ENCODE measurements at places on chromosomes 5 and 9.

- no peak for DNase-seq
These were observed 41.9 kb downstream of the NCS1 start for GRCh38 chr9:130213911-130214761.

DNA sequence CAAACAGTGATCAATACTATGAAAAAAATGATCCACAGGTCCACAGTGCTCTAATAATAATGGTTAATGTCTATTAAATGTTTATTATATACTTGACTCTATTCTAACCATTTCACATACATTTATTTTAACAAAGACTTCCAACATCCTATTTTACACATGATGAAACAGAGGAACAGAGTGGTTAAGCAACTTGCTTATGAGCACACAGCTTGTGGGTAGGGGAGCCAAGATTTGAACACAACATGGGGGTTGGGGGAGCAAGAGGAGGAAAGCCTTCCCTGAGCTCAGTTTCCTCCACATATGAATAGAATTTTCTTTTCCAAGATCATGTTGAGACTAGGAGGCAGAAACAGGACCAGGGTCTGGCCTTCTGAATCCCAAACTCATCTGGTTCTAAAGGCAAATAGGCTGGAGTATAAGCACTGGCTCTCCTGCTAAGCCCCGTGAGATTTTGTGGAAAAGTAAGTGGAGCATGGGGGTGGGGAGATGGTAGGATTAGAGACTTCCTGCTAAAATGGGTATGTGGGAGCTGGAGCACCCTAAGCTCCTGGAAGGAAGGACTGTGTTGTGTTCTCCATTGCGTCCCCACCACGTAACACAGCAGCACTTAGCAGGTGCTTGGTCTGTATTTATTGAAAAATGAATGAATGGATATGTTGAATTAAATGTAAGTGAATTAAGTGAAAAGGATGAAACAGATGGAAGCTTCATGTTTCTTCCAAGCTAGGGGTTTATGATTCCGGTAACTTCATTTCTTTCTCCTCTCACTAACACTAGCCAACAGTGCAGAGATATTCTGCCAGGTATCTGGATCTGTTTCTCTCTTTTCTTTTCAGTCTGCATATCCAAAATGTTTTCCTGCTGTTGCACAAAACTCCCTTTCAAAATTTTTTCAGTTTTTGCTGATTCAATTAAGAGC is 26.9 kb upstream of the GALNT10 start:
- DNase-seq, result no peak

DNA sequence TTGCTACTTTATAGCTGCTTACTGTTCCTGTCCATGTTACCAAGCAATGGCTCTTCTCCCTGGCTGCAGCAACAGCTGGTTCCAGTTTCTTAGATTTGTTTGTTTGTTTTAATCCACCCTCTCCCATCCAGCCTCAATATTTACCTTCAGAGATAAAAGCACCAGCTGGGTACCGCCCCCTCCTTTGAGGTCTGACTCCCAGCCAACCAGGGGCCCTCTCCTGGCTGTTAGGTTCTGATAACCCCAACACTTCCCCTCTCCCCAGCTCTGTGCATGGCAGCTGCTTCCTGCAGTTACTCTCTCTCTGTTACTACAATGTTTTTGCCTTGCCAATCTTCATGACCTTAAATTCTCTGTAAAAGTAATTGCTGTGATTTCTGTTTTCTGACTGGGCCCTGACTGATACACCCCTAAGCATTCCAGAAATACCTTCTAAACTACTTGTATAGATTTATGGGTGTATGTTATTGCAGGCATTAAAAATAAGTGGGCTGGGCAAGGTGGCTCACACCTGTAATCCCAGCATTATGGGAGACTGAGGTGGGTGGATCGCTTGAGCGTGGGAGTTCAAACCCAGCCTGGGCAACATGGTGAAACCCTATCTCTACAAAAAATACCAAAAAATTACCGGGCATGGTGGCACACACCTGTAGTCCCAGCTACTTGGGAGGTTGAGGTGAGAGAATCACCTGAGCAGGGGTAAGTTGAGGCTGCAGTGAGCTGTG is 2.6 kb upstream of the GCNT1 start:
- peak; percentile 70 for DNase-seq

- no peak for DNase-seq
These were observed 57.9 kb downstream of the STX17 start for GRCh38 chr9:99964336-99964735.

GRCh38 chr5:105288946-105289345 is 1726.4 kb upstream of the NUDT12 start:
- no peak for DNase-seq

DNA sequence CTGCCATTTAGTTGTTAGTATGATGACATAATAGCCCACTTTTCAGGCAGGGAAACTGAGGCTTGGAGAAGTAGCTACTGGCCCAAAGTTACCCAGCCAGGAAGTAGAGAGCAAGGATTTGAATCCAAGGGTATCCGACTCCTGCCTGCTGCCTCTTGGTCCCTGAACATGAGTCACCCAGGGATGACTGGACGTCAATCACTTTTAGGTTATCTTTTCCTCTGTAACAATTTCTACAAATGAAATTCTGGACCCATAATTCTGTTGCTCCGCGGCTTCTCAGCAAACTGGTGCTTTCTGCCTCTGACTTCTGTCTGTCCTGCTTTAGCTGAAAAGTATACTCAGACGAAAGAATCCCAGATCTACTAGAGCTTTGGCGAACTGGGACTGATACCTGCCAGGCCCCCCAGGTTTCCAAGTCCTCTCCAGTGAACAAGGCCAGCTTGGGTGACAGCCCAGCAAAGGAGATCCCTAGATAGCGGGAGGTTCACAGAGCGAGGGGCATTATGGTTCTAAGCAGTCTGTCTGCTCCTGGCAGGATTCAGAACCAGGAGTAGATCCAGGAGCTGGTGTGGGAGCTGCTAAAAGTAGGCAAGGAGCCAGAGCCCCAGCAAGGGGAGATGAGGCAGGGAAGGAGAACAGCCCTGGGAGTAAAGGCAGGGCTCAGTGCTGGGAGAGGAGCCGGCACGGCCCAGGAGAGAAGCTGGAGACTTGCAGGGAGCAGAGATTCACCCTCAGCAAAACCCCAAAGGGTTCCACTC is 20.6 kb downstream of the OLFML2A start:
- DNase-seq, result no peak

- DNase-seq, result no peak
These were observed 16.0 kb downstream of the EPB41L4A start for GRCh38 chr5:112403069-112403468.

DNA sequence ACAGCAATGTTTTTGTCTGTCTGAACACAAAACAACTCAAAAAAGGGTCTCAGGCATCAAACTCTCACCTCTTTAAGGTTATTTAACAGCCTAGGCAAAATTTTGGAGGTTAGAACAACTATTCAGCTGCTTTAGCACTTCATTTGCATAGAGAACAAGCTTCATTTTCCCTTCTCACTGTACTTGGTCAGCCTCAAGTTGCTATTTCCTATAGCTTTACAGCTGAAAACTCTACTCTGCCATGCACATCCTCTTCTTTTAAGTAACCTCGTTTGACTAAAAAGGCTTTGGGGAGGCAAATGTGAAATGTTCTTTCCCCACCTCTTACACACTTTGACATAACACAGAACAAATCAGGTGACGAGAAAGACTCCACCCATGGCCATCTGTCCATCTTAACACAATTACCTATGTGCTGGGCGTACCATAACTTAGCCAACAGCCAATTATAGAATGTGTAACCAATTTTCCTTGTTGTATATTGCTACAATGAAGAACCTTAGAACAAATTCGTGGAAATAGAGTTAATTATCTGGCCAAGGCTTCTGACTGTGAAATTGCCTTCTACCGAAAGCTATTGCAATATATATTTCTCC is 195.7 kb downstream of the DCP2 start:
- DNase-seq, result no peak

- DNase-seq, result no peak
These were observed 45.6 kb upstream of the SLC25A51 start for GRCh38 chr9:37949576-37949975.

DNA sequence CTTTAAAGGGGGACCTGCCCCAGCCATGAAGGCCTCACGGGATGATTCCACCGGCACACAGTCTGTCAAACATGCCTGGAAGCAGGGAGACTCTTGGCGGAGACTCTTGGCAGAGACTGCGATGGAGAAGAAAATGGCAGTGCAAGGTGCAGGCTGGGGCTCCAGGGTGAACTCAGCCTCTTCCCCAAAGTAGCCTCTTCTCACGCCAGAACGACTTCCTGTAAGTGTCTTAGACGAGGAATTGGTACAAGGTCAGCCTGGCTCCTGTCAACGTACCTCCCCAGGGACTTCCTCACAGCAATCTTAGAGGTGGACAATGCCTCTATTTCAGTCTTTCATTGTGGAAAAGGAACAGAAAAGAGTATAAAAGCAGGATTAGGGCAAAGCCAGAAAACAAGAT is 109.3 kb downstream of the UGCG start:
- no peak for DNase-seq

DNA sequence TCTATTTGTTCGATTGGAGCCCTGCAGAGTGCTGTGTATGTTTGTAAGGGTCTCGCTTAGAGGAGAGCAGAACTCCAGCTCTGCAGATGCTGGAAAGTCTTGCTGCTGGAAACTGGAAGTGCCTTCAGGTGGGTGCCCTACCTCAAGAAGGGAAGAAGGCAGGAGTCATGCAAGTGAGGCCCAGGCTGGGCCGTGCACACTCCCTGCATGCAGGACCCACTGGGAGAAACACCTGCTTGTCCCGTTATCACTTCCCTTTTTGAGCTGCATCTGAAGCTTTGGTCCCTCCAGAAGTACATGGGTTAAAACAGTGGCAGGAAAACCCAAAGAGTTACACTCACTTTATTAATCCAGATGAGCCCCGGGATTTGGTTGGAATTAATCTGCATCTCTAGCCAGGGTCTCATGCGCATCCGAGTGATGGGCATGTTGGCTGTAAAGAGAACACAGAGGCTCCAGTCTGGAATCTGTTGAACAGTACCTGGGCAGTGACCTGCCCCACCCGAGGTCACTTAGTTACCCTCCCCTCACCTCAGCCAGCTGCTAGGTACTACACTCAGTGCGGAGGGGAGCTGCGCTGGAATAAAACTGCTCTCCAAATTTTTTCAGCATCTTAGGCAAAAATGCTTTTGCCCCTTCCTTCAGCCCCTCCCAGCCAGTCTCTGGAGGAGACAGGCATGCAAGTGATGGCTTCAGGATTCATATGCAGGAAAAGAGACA is 1.4 kb downstream of the IRF1 start:
- no peak for DNase-seq

- no peak for DNase-seq
These were observed 201.5 kb upstream of the S1PR3 start for GRCh38 chr9:88789785-88790184.

DNA sequence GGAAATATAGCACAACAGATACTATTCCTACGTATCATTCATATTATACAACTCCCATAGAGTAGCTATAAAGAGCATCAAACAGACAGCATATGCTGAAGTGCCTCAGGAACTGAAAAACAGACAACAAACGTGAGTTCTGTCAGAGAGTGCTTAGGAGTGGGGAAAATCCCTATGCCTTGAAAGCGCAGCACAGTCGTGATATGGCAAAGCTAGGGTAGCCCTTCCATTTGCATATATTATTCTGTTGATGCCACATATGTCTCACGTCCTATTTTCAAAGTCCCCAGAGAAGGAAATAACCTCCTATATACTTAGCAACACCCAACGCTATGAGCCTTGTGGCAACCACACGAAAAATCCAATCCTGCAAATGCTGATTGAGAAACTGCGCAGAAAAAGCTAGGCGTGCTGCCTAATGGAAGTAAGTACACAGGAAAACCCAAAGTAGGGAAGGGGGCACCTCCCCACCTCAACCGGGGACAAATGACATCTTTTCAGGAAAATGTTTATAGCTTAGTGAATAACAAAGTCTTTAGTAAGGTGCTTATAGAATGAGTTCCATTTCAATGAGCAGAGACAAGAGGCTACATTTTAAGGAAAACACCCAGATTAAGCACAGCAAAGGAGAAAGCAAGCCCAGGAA is 105.1 kb downstream of the MED10 start:
- DNase-seq, result no peak

DNA sequence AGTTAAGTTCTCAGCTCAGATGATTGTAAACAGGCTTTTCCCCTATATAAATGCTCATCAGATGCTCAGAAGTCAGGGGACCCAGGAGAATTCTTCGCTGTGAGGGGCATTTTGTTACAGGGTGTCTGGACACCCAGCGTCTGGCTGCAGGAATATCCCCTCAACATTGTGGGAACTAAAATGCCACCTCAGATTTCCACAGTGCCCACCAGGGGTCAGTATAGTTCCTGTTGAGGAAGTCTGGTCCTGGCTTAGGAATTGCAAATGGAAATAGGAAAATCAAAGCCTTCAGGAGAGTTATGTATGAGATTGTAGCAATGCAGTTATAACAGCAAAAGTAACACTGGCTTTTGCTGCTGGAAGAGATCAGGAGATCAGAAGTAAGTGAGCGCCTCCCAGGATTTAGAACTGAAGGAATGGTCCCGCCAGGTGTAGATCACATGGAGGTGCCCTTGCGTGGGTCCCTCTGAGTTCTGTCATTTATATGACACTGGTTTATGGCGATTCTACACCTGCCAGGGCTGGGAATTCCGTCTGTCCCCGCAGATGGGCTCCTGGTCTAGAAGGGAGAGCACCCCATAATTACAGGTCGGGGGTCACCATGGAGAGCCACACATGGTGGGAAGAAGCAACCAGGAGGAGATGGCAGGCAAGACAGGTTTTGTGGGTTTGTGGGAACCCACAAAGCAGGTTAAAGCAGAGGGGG is 47.1 kb upstream of the CTSL start:
- DNase-seq, result peak; percentile 54

GRCh38 chr5:178234750-178235587 is 2.4 kb upstream of the PHYKPL start:
- no peak for DNase-seq

DNA sequence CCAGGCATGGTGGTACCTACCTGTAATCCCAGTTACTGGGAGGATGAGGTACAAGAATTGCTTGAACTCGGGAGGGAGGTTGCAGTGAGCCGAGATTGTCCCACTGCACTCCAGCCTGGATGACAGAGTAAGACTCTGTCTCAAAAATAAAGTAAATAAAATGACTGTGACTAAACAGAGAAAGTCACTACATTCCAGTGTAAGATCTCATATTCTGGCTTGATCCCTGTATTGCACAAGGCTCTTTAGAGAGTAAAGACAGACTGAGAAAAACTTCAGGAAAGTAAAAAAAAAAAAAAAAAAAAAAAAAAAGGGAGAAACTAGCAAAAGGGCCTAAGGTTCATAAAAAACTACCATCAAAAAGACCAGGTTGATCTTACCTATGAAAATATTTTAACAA is 106.6 kb upstream of the PJA2 start:
- no peak for DNase-seq

DNA sequence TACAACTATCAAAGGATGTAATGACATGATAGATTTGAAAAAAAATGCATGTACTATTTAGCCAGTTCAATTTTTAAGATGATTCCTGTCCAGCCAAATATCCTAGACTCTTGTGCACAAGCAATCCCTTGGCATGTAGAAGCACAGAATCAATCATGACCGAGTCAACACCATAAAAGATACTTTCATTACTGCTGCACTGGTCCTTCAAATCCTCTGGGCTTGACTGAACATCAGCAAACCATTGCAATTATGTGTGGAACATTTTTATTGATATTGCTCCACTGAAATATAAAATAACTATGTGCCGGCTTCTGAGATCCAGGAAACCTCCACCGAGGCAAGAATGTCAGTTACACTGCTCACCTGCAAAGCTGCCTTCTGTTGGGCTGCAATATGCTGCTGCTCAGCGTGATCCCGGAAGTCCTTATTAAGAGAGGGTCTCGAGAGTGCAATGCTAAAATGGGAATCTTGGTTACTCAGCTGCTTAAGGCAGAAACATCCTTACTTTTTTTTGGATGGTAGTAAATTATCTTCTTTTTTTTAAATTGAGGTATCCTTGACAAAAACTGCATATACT is 28.7 kb downstream of the INIP start:
- DNase-seq, result no peak

Data from NCI-H1105 (cell line).